ENCODE measurements at places on chromosomes 7 and 10.

- DNase-seq = no peak
Observed at GRCh38 chr10:76548716-76549115, 1088.9 kb downstream of the KCNMA1 start.

DNA sequence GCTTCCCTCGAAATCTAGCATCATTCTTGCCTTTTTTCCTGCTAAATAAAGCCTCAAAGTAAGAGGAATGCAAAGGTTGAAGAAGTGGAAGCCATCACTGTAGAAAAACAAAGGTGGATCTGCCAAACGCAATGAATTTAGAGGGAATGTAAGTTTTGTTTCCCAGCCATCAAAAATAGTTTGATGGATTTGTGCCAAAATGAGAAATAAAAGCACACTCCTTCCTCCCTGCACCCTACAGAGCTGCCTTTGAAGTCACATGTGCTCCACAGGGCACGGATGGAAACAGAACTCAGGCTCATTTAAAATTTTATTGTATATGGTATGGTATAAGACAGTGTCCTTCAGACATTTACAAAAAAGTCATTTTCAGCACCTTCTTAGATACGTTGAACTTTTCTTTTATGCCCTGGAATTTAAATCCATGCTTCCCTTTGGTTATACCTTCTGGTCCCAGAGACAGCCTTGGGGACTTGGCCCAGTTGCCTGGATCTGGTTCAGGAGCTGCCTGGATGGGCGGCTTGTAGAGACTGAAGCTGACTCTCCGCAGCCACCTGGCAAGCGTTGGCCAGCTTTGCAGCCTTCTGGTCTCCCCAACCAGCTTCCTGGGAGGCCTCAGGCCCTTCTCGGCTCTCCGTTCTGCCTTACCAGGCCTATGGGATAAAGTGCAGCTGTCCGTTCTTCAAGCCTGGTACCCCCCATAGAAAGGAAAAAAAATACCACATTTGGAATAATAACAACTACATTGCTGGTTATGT lies 228.5 kb upstream of the NEBL start:
- DNase-seq = no peak

- DNase-seq = no peak
Observed at GRCh38 chr7:42137941-42138340, 99.1 kb downstream of the GLI3 start.

GRCh38 chr7:3991731-3992231 lies 690.3 kb upstream of the FOXK1 start:
- DNase-seq = no peak

DNA sequence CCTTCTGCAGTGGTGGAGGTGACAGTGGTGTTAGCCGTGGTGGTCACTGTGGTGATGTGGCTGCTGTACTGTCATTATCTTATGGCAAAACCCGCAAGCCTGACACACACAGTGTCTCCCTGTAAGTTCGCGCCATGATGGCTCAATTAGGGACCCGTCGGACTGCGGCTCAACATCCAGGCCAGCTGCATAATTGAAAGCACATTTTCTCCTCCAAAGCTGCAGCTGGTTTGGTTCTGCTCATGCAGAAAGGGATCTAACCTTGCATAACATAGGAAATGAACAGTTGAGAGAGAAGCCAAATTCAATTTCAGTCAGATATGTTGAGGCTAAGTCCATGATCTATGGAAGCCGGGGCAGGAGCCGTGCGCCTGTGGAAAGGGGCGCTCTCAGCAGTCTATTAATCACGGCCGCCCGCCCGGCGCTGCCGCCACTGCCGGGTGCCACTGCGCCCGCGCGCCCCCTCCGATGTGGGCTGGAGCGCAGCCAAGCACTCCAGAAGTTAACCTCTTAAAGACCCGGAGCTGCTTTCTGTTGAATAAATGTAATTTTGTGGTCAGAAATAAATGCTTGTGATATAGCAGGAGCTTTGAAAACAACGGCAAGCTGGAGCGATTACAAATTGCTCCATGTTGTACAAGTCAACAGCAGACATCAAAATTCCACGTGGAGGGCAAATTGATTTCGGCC lies 227.7 kb downstream of the CUX1 start:
- DNase-seq = no peak
